Activated T-helper 17 cell treated with anti-CD3 and anti-CD28 coated beads, Interleukin-2, amount 50 U/mL, for 72 hours (primary cell): ENCODE measurements at places on chromosomes 5 and 9.

GRCh38 chr9:627336-627970 lies 214.0 kb upstream of the DMRT1 start:
- no peak for ATAC-seq

- peak; percentile 16 for ATAC-seq
Measured at GRCh38 chr9:87701931-87702421, 23.9 kb upstream of the CTSL start.

DNA sequence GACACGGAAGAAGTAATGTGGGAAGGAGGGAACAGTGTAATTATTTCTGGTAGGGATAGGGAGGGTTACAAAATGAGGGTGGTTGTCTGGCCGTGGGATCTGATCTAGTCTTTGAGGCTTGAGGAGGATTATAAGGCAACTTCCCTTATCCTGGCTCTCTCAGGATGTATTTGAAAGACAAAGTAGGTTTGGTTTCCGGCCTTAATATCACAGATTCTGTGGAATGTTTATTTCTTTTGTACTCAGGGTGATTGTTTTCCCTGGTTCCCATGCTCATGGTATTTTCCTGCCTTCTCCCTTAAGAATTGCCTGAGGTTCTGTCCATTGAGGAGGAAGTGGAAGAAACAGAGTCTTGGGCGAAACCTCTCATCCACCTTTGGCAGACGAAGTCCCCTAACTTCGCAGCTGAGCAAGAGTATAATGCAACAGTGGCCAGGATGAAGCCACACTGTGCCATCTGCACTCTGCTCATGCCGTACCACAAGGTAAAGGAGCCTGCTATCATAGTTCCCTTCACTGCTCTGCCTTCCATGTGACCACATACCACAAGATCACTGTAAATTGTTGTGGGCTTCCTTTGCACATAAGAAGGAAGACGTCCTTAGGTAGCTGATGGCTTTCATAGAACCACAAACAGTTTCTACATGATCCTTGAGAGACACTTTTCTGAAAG lies 253.8 kb downstream of the KDM4C start:
- peak; percentile 28 for ATAC-seq

DNA sequence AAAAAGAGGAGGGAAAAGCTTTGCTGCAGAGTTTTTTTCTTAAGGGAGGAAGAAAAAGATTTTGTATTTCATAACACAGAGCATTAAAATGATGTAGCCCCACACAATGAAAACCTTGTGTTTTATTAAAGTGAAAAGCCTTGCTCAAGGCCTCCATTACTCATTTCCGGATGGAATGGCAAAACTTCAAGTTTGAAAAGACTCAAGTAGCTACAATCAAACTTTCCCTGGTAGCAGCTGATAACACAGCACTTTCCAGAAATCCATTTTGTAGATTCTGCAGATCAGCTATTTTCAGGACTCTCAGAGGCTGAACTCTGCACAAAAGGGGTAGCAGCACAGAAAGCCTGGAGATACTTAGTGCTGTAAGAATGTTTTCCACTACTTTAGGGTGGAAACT lies 374.8 kb downstream of the NFIB start:
- ATAC-seq = no peak

DNA sequence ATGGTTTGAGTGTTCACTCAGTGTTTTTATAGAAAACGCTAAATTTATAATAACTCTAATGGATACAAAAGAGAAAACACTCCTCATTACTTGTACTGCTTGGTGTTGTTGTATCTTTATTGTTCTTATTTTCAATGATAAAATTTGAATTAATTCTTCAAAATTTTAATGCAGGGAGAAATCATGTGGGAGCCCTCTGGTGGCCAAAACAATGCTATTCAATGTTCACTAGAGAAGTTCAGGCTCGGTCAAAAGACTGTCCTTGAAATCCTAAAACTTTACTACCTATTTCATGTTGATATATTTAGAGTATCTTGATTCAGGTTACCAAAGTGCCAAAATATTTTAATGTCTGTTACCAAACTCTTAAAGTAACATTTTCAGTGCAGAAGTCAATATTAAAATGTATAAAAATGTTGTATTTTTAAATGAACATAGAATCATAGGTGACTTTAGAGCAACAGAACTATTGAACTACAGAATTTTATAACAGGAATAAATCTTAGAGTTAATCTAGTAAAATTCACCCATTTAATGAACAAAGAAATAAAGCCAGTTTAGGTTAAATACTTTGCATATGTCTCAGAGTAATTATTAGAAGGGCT lies 1259.8 kb downstream of the PTPRD start:
- ATAC-seq = no peak

GRCh38 chr9:129254566-129255287 lies 76.7 kb upstream of the IER5L start:
- ATAC-seq = no peak

GRCh38 chr9:106718936-106719335 lies 144.0 kb upstream of the ZNF462 start:
- ATAC-seq = no peak

GRCh38 chr5:123503299-123503698 lies 8.7 kb upstream of the CSNK1G3 start:
- ATAC-seq = no peak

DNA sequence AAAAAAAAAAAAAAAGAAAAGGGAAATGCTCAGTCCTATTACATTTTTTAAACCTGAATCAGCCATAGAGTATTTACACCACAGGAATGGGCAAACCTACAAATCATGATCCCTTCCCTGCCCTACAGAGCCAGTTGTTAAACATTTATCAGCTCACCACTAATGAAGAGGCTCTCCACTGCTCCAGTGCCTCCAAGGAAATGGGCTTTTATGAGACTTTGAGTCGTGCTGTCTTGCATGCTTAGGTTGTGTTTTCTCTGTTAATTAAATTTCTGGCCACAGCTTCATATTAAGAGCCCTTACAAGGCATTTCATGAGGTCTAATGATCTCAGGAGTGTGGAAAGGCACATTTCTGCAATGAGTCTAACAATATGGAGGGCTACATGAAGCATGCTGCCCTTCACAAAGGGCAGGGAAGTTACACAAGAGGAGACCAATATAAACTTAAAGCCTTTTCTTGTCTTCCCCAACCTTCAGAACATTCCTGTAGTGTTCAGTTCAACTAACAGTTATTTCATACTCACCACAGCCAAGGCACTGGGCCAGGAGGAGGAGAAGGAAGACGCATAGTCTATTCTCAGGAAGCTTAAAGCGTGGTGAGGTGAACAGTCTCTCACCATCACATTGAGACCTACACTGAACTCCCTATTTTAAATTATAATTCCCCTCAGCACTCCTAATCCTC lies 140.1 kb upstream of the ABCA1 start:
- no peak for ATAC-seq
